Karpas-422 (cell line): ENCODE measurements at places on chromosomes 6 and 20.

DNA sequence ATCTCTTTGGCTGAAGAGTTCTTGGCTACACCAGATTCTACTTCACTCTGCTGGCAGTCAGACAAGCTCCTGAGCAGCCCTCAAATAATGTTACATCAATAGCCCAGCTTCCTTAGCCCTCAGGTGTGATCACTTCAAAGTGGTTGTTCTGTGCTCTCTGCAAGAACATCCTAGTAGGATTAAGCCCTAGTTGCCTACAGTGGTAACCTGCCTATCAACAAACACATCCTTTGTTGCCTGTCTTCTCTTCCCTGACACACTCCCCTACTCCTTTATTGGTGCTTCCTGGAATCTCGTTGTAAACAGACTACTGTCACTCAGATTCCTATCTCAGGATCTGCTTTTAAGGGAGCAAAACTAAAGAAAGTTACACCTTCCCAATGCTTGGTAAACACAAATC, 45.1 kb upstream of the TASP1 start:
- DNase-seq = no peak

- no peak for DNase-seq
Observed at GRCh38 chr6:88843040-88843439, 120.4 kb downstream of the RNGTT start.

GRCh38 chr6:31723245-31723979, at the start of gene MPIG6B:
Gene MPIG6B, plus strand, starts transcription at chr6:31723373. Its CDS starts 11 bp downstream, at chr6:31723384.
- no peak for DNase-seq

GRCh38 chr6:14763616-14764015, 482.3 kb upstream of the JARID2 start:
- DNase-seq = no peak

GRCh38 chr6:70051197-70052124, 185.1 kb downstream of the COL19A1 start:
- DNase-seq = no peak

GRCh38 chr6:40164345-40164755, 230.1 kb upstream of the MOCS1 start:
- peak; percentile 51 for DNase-seq

DNA sequence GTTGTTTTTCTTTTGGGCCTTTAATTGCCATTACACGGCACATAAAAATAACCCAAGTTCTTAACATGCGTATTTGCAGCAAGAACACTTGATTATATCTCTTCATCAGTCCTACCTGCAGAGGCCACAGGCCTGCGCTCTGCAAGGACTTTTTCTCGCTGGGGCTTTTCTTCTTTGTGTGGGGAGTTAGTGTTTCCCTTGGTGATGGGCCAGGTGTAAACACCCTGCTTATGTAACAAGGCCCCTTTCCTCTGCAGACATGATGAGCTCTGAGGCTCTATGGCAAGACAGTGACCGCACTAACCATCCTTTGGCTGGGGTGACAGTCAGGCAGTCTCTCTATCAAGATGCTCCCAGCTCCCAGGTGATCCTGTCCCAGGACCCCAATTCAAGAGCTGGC, 97.8 kb upstream of the PCSK2 start:
- DNase-seq = no peak

GRCh38 chr6:8940356-8940755, 505.0 kb upstream of the SLC35B3 start:
- DNase-seq = no peak

GRCh38 chr6:108157981-108158525, 7.8 kb upstream of the NR2E1 start:
- no peak for DNase-seq

- DNase-seq = no peak
Observed at GRCh38 chr6:40383348-40384115, 203.6 kb downstream of the LRFN2 start.

GRCh38 chr20:54179946-54180345, 6.2 kb upstream of the CYP24A1 start:
- DNase-seq = no peak

DNA sequence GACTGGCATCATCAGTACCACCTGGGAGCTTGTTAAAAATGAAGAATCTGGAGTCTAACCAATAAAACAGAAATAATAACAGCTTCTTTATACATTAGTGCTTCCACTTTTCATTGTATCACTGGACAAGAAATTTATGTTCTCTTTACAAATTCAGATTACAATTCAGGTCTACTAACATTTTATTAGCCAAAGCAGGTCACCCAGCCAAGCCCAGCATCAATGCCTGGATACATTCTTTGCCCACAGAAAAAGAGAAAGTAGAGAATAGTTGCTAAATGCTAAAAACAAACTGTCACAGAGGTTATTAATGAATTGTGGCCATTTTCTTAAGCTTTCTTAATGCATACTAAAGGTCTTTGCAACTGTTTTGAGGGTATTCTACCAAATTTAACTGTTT, 458.3 kb downstream of the BTBD3 start:
- no peak for DNase-seq

DNA sequence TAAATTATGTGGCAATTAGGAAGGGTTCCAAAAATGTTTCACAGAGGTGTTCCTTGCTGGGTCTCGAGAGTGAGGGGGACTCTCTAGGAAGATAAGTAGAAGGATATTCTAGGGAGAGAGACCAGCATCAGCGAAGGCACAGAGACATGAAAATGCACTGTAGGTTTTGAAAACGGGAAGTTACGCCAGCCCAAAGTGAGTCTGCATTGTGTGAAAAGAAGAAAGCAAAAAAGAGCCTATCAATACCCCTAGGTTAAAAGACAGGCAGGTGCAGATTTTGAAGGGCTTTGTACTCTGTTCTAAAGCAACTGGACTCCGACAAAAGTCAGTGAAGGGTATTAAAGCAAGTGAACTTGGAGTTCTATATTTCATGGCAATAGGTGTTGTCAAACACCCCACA, 25.7 kb upstream of the MRAP2 start:
- no peak for DNase-seq

DNA sequence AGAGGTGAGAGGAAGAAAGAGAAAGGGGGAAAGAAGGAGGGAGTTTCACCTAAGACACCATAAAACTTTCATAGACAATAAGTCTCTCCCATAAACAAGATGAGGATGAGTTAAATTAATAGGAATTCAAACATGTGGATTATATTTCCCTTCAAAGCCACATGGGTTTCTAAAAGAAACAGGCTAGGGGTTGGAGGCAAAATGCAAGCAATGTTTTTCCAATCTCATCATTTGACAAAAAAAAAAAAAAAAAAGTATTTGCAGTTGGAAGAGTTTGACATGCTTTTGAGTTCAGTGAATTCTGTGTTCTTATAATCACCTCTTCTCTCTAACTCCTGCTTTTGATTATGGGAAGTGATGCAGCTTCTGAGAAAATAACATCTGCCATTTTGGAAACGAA, 286.5 kb upstream of the PRND start:
- no peak for DNase-seq

DNA sequence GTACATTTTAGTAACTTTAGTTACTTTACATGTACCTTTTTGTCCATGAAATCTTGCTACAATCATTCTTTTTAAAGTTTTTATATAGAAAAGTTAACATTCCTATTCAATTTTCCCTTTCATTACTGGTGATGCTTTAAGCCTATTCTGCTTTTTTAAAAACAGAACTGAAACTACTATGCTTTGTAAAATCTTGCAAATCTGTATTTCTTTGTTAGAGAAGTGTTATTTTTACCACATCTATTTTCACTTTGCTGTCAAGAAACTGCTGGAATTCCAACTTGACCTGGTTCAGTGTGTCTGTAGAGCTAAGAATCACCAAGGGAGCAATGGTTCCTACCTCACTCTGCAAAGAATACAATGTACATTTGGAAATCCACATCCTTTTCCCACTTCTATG, 21.8 kb upstream of the SAMD5 start:
- no peak for DNase-seq

DNA sequence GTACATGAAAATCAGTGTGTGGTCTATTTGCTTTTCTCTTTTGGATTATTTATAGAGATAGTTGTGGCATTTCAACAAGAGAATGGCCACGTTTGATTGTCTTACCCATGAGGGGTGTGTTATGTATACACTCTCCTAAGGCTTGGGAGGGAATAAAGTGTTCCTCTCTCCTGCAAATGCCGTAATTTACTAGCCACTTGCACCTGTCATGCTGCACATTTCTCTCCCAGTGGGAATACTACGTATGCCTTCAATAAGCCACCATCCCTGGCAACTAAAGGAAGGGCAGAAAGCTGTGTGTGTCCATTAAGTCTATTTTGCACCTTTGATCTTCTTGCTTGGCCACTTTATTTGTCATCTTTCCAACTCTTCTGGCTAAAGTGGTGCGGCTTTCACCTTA, 541.2 kb downstream of the QKI start:
- DNase-seq = no peak
